ENCODE measurements at places on chromosomes 1 and 21.

- DNase-seq = no peak
These were observed 85.6 kb upstream of the CLDN14 start for GRCh38 chr21:36565540-36565939.

GRCh38 chr21:32132881-32133280 lies 146.0 kb downstream of the MIS18A start:
- no peak for DNase-seq

GRCh38 chr1:22286491-22286890 lies 143.6 kb upstream of the WNT4 start:
- no peak for DNase-seq

GRCh38 chr1:116313776-116314175 lies 59.3 kb upstream of the ATP1A1 start:
- DNase-seq = no peak

- no peak for DNase-seq
These were observed 293.8 kb downstream of the SPATA17 start for GRCh38 chr1:217924924-217925323.

- DNase-seq = no peak
These were observed 218.8 kb downstream of the ADGRL2 start for GRCh38 chr1:82019508-82019907.

DNA sequence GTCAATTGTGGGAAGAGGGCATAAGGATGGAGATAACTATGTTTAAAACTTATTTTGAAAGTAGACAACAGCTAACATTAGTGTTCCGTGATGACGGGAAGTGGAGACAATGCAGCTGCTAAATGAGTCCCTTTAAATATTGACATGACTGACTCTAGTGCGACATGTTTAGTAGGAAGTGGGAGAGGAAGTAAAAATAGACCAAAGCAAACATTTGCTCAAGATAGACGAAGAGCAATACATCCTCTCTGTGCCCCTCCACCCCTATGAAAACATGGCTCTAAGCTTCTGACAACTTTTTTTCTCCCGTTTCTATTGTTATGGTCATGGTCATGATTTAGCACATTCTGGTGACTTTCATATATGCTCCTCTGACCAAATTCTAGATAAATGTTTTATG lies 60.0 kb upstream of the HMCN1 start:
- no peak for DNase-seq

GRCh38 chr1:246705368-246705767 lies 18.8 kb upstream of the SCCPDH start:
- no peak for DNase-seq

GRCh38 chr1:168572633-168573032 lies 3.8 kb upstream of the XCL1 start:
- DNase-seq = no peak

- no peak for DNase-seq
These were observed 1.9 kb downstream of the RUSC1 start for GRCh38 chr1:155322571-155322952.

GRCh38 chr21:45341779-45342178 lies 54.1 kb upstream of the POFUT2 start:
- no peak for DNase-seq

- no peak for DNase-seq
These were observed 31.2 kb downstream of the ARID4B start for GRCh38 chr1:235296729-235297128.

GRCh38 chr1:169999331-169999741 lies 75.2 kb downstream of the KIFAP3 start:
- DNase-seq = no peak

GRCh38 chr1:182687361-182687760 lies 3.0 kb upstream of the RGS8 start:
- DNase-seq = no peak

DNA sequence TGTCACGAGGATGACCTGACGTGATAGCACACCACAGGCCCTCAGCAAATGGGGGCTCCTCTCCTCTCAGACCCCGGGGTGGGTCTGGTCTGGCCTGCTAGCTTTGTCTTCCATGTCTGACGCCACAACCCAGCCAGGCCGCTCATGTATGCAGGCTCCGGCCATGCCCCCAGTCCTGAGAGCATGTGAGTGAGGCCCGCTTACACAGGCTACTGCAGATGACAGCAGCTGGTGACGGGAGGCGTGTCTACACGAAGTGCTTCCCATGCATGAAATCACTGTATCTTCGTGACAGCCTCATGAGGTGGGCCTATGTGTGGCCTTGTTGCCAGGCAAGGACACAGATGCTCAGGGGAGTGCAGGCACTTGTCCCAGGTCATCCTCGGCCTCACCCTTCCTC lies 16.4 kb downstream of the WNT4 start:
- no peak for DNase-seq

GRCh38 chr1:19819701-19820100 lies 4.6 kb upstream of the RNF186 start:
- no peak for DNase-seq

- DNase-seq = no peak
These were observed 1.0 kb upstream of the JAM2 start for GRCh38 chr21:25637851-25638659.
